H7 (cell line): ENCODE measurements at places on chromosomes 5 and 9. TPM values are rescaled to one million over a fixed set of nuclear protein-coding genes. Genes with fewer than 3 reads are reported as not detected.

TMEM174 gene
- total RNA-seq: not detected in 2 replicates

APBA1 gene
- total RNA-seq: 0.52 and 0.81 TPM in 2 replicates

FAM151B gene
- not detected in 2 replicates for total RNA-seq

GFPT2 gene
- total RNA-seq: 91.6 and 125 TPM in 2 replicates

RBM22 gene
- total RNA-seq: 35.2 and 39.6 TPM in 2 replicates

PCDHA7 gene
- 0.28 and 0.37 TPM in 2 replicates for total RNA-seq

ZBTB5 gene
- total RNA-seq: 15.6 and 18.3 TPM in 2 replicates

POU5F2 gene
- 0.03 and 0.22 TPM in 2 replicates for total RNA-seq

SPAAR gene
- 0.07 TPM in 1 of 2 replicates, not detected in the other for total RNA-seq

ZFP37 gene
- total RNA-seq: 2.7 and 6.6 TPM in 2 replicates

SHROOM1 gene
- 1.3 and 4.0 TPM in 2 replicates for total RNA-seq

PCDHA9 gene
- 0.03 TPM in 1 of 2 replicates, not detected in the other for total RNA-seq

LCP2 gene
- 0.21 and 0.63 TPM in 2 replicates for total RNA-seq

PDGFRB gene
- 0.48 and 3.2 TPM in 2 replicates for total RNA-seq

ACTBL2 gene
- not detected in 2 replicates for total RNA-seq

GKAP1 gene
- 2.8 and 4.8 TPM in 2 replicates for total RNA-seq

AHRR gene
- total RNA-seq: 0.74 and 1.4 TPM in 2 replicates

ADGRD2 gene
- total RNA-seq: not detected in 2 replicates

MLLT3 gene
- 4.3 and 7.8 TPM in 2 replicates for total RNA-seq

ATG10 gene
- total RNA-seq: 26.8 and 34.5 TPM in 2 replicates

MLANA gene
- total RNA-seq: not detected in 2 replicates

PCA3 gene
- not detected in 2 replicates for total RNA-seq
